ENCODE measurements at places on chromosomes 5 and 9. TPM values are rescaled to one million over a fixed set of nuclear protein-coding genes. Genes with fewer than 3 reads are reported as not detected.

DNA sequence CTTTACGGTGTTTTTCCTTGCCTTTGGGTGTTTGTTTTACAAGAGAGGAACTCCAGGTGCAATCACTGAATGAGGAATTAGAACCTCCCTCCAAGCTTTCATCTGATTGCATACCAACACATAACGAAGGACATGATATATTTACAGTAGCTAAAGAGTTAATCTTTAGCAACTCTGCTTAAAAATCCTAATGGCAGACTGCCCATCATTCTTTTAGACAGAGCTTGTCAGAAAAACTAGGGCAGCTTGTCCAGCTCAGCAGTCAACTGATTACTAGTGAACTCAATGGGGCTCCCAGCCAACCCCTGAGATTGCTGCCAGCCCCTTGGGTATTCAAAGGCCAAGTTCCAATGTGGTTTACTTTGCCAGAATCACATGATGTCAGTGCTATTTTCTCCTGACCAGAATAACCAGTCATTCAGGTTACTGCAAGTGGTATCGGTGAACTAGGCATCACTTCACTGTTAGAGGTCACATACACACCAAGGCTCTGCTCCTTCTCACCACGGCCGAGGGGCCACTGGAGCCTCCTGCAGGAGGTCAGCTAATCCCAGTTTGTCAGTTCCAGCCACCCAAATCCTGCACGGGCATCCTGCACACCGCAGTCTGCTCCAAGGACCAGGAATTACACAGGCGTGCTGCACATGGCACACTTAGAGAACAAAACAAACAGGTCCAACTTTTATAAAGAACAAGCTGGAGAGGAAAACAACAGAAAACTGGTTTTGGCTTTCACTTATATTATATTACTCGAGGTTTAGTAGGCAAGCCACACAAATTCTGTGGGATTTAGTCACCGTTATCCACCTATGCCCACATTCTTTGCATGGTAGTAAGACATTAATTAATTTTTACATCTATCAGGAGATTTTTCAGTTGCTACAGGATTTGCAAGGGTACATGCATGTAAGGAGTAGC lies 62.5 kb downstream of the NFIB start:
- DNase-seq, result peak; percentile 79

GRCh38 chr5:10366310-10367272 lies 13.1 kb downstream of the MARCHF6 start:
- no peak for DNase-seq

The PRDM9 gene
- polyA plus RNA-seq, result 0.03 TPM

GRCh38 chr9:33354651-33355211 lies 47.6 kb downstream of the AQP7 start:
- no peak for DNase-seq

DNA sequence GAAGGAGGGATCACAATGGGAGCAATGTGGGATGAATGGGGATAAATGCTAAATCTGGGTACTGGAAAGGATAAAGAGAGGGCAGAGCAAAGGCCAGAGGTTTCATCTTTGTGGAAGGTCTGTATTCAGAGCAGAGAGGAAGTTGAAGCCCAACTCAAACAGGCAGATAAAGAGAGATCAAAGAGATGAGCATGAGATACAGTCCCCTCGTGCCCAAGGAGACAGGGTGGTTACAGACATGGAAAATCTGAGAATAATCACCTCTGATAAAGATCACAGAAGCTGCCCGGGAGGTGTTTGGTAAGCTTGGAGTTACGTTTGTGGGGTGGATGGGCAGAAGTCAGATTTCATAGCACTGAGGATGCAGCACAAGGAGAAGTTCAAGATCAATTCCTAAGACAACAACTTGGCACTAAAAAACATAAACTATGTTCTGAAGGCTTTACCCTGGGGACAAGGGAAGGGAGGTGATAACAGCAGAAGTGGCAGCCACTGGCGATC lies 459 bp upstream of the ERAP2 start:
- no peak for DNase-seq
